Islet precursor cell (in vitro differentiated cells): ENCODE measurements at places on chromosomes 7 and 10.

- no peak for DNase-seq
Measured at GRCh38 chr7:92325173-92325572, 79.4 kb downstream of the ANKIB1 start.

DNA sequence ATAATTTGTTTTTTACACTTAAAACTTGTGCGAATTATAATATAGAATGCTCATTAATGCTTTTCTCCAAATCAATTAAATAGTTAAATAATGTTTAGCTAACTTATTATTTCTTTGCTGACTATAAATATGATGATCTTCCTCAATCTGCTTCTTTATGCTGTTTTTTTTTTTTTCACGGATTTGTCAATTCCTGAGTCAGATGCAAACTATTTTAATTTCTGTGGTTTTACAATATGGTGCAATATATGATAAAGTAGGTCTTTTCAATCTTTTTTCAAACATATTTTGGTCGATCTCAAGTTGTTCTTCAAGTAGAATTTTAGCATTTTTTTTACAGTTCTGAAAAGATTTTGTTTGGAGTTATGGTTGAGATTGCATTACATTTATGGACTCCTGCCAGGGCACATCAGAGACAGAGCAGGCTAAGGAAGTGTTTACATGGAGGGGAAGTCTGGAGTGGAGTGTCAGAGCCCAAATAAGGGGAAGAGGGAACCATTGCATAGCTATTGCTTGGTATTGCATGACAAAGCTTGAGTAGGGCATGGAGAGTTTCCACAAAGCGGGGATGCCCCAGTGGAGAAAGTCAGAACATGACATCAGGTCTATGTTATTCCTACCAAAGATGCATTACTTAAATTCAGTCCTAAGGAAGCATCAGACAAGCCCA is 204.4 kb downstream of the OTUD1 start:
- DNase-seq, result no peak

GRCh38 chr7:42319631-42320030 is 82.6 kb upstream of the GLI3 start:
- DNase-seq, result no peak

GRCh38 chr7:66105263-66105748 is 9.3 kb upstream of the CRCP start:
- no peak for DNase-seq

GRCh38 chr10:43167498-43167889 is 29.2 kb downstream of the CSGALNACT2 start:
- DNase-seq, result no peak

DNA sequence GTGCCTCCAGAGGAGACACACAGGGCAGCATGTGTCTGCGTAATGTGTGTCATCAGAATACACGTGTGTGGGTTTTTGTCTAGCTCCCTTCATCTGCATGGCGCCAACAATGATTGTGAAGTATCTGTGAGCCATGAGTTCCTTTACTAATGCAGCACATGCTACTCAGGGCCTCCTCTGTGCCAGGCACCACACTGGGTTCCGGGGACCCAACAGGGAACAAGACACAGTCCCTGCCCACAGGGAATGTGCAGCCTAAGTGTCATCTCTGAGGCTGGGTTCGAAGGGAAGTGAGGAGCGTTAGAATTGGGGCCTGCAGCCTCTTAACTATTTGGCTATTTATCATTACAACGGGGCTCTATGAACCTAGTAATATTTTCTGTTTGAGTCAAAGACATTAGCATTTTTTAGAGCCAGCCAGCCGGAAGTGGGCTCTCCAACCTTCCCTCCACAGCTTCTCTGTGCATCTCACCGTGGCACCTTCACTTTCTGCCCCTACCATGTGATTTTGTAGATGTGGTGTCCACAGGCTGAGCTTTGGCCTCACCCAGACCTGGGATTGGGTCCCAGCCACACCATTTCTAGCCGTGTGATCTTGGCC is 43.9 kb upstream of the SRGN start:
- DNase-seq, result no peak

GRCh38 chr7:104825099-104825498 is 188.9 kb upstream of the KMT2E start:
- DNase-seq, result peak; percentile 8
